ENCODE measurements at places on chromosomes 12 and 14.
A peak's percentile ranks its signal among the peaks of the same experiment; 100 is the strongest.

GRCh38 chr12:66964629-66965028, 285.8 kb upstream of the GRIP1 start:
- no peak for DNase-seq

DNA sequence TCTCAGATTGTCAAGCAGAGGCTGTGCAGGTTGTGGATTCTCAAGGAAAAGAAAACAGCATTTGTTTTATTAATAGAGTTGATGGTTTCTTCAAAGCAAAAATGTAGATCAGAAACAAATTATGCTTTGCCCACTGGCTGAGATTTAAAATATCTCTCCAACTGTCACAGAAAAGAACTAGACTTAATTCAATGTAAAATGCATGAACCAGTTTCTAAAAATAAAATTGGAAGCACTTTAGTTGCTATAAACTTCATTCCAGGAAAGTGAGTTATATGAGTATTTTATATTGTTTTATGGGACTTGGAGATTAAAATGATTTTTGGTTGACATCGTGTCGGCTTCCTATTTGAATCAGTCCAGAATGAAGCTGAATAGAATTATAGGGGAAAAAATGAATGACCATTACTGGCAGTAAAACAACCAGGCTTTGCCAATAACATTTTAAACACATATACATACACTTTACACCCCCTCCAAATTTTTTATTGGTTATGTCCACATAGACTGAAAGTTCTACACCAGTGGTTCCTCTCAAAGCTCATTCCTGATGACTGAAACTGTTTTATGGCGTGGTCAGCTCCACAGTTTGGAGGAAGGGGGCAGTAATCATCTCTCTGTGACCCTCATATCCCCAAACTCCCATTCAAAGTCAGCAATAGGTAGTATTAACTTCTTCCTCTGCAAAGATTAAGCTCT, 55.5 kb upstream of the DAAM1 start:
- DNase-seq, result no peak

DNA sequence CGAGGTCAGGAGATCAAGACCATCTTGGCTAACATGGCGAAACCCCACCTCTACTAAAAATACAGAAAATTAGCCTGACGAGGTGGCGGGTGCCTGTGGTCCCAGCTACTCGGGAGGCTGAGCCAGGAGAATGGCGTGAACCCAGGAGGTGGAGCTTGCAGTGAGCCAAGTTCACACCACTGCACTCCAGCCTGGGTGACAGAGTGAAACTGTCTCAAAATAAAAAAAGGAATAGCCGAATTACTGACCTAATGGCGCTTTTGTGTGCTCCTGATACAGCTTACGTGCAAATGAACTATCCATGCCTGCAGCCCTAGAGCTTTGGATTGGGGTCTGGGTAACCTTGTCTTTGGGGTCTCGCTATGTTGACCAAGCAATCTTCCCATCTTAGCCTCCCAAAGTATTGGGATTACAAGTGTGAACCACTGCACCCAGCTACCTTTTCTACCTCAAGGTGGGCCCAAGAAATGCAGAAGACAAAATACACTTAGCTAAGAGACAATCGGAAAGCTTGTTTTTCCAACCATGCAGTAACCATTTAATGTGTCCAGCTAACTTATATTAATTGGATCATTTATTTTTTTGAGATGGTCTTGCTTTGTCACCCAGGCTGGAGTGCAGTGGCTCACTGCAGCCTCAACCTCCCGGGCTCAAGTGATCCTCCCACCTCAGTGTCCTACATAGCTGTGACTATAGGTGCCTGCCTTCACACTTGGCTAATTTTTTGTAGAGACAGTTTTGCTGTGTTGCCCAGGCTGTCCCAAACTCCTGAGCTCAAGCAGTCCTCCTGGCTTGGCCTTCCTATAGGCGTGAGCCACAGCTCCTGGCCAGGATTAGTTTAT, 5.5 kb downstream of the PABPN1 start:
- DNase-seq, result no peak

GRCh38 chr12:87585882-87586557, 443.2 kb downstream of the C12orf50 start:
- no peak for DNase-seq

DNA sequence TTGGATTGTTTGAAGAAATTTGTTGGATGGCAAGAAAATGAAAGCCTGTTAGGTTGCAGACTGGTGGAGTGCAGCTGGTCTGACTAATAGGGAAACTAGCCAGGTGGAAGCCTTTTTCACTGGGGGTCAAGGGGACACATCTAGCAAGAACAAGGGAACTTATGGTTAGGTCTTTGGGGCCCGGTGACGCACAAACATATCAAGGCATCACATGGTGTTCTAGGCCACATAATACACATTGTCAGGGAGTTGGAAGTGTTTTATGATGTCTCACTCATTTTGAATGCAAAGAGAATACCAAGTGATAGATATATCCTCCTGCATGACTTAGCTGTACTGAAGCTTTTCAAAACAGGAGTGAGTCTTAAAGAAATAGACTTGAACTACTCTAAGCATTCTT, 351.2 kb downstream of the KCNH5 start:
- no peak for DNase-seq

- no peak for DNase-seq
Measured at GRCh38 chr14:64220466-64220865, 73.7 kb downstream of the ESR2 start.

- DNase-seq, result no peak
Measured at GRCh38 chr14:95164506-95164905, 7.2 kb upstream of the DICER1 start.

- DNase-seq, result no peak
Measured at GRCh38 chr12:2675776-2676175, 119.0 kb upstream of the FKBP4 start.

DNA sequence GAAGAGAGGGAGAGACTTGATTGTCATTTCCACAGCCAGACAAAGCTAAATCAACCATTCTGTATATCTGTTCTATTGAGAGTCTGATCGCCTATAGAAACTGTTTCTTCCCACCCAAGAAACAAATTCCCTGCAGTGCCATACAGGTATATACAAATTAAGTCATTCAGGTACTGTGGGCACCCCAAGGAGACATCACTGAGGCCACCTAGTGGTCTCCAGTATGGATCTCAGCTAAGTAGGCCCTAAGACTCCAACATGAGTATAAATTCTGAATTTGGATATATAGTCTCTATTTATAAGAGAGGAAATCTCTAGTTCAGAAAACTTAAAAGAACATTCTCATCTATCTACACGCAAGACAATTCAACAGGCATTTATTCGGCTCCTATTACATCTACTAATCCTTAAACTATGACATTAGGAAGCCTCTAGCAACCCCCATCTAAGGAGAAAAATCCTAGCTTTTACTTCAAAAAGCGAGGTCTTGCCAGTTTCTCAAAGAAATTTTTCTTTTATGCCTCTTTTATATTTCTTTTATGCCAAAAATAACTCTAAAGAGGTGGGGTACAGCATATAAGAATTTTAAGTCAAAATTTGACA, 62.6 kb downstream of the DCAF5 start:
- peak; percentile 6 for DNase-seq

- DNase-seq, result no peak
Measured at GRCh38 chr12:1645819-1646218, 16.8 kb downstream of the WNT5B start.

GRCh38 chr12:58414398-58414871, 473.1 kb downstream of the ATP23 start:
- DNase-seq, result no peak

DNA sequence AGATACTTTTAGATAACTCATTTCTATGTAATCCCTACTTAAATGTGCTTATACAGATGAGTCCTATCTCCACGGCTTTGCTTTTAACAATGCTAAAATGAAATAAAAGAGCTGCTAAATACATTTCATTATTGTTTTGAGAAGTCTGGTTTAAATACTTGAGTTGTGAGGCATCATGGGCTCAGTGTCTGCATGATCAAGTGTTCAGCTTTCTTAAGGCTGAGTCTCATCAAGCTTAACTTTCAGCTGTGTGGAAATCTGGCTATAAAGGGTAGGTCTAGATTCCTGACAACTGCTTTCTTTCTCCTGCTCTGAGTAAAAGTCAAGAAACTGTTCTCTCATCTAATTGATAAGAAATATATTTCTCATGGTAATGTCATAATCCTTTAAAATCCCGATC, 235.4 kb downstream of the FSCB start:
- DNase-seq, result no peak

DNA sequence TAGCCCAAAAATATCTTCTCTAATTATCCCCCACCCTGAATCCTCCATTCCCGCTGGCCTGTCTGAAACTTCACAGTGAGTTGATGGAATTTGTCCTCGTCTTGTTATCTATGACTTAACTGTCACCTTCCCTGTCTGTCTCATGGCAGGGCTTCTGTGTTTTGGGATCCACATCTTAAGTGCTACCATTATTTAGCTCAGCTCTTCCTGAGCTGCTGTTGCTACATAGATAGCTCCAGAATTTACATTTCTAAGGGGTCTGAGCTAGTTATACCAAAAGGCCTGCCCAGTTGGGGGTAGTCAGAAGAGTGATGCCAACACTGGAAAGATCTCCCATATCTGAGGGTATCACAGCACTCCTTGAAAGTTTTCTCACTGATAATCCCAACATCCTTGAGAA, 57.0 kb upstream of the CDKN3 start:
- DNase-seq, result no peak

GRCh38 chr12:49292729-49293055, 2.3 kb upstream of the PRPH start:
- DNase-seq, result no peak

DNA sequence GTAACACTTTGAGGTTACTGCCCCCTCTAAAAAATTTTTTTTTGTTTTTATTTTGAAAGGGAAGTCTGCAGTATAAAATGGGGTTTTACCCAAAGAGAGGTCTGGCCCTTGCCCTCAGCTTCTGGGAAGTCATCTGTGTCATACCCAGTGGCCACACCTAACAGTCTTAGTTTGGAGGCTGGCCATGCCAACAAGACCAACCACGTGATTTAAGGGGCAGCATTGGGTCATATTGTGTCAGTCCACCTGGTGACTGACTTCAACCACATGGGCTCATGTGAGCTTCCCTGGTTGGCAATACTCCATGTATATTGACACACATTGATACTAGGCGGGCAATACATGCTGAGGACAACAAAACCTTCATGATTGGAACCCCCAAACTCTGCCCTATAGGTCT, 173.9 kb downstream of the GXYLT1 start:
- no peak for DNase-seq

- DNase-seq, result no peak
Measured at GRCh38 chr12:6432991-6433390, 11.8 kb upstream of the CD27 start.

DNA sequence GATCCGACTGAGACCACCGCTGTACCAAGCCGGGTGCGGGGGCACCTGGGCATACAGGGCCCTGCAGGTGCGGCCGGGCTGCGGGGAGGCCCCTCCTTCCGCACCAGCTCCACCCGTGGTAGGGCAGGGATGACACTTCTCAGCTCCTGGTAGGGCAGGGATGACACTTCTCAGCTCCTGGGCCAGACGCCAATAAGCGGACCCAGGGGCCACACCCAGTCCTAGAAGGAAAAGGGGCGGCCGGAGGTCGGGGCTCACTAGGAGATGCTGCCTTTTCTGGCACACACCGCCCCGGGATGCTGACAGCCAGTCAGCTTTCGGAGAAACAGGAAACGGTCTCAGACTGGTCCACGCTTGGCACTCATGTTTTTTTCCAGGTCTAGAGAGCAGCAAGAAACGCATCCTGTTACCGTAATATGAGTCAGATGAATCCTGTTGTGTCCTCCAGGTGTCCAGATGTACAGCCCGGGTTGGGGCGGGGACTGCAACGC, 34.8 kb downstream of the NFKBIA start:
- no peak for DNase-seq

GRCh38 chr14:28952666-28953065, 186.1 kb downstream of the FOXG1 start:
- DNase-seq, result no peak

GRCh38 chr12:109739747-109740693, 26.4 kb downstream of the FAM222A start:
- DNase-seq, result no peak

- no peak for DNase-seq
Measured at GRCh38 chr14:24197056-24197450, 1.8 kb upstream of the TM9SF1 start.

GRCh38 chr12:18719922-18720510, 17.8 kb downstream of the PLCZ1 start:
- DNase-seq, result no peak

- DNase-seq, result no peak
Measured at GRCh38 chr12:83245156-83245555, 558.5 kb downstream of the TMTC2 start.

DNA sequence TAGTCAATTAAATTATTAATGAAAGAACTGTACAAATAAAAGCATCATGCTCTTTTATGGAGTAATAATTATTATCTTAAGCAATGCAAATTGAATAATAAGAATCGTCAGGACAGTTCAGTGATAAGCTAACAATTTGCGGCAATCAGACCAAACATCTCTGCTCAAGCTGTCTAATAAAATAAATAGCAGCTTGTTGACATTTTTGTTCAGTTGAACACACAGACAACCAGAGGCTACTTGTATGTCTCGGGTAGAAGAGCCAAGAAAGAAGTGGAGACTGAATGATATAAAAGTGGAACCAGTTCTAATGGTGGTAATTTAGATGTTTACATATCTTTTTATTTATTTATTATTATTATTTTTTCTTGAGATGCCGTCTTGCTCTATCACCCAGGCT, 57.4 kb upstream of the FOXN3 start:
- no peak for DNase-seq

GRCh38 chr14:55347040-55347439, 64.6 kb downstream of the ATG14 start:
- no peak for DNase-seq

DNA sequence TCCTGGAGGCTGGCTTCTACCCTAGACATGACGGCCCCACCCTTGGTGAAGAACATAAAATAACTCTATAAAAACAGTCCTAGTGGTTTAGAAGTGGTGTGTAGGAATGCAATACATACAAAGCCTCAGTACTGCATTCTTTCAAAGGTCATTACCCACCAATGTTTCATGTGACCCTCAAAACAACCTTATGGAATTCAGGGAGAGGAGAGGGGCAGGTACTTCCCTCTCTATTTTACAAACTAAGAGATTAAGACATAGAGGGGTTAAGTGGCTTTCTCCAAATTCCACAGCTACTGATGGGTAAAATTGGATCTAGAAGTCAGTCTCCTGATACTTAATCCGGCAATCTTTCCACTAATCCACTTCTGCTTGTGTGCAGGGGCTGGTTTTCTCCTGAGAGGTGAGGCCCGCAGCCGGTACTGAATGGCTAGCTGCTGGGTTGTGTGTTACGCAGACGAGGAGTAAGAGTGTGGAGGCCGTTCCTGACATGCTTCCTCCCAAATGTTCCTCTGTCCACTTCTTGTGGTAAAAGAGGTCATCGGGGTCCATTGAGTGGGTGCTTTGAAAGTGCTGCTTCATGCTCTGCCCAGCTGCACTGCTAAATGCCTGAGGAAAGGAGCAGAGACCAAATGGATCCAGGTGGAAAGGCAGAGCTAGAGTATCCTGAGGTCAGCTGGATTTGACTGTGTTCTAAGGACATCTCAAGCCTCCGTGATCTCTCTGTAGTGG, 16.2 kb downstream of the SLC7A8 start:
- no peak for DNase-seq

GRCh38 chr14:85702191-85702590, 172.2 kb downstream of the FLRT2 start:
- no peak for DNase-seq

- DNase-seq, result no peak
Measured at GRCh38 chr12:90163975-90164374, 455.3 kb upstream of the ATP2B1 start.

Measured in T-helper 2 cell (primary cell).